Right hindlimb (tissue), 1 donor: ENCODE measurements at places on chromosomes 7 and 10.

GRCh38 chr10:17022896-17023295 is 106.7 kb downstream of the CUBN start:
- DNase-seq, result no peak

DNA sequence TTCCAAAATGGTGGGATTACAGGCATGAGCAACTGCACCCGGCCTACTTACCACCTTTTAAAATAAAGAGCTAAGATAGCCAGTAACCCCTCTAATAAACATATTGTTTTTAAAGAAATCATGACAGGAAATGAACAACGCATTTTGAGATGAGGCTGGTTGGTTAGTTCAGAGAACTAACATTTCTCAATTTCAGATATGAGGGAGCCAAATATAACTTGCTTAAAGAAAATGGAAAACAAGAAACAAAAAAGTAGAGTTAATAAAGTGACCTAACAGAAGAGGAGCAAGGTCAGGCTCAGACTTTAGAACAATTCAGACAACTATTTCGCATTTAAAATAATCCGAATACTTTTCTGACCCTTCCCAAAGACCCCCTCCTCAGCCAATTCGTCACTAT is 254.9 kb upstream of the PHF14 start:
- DNase-seq, result no peak

DNA sequence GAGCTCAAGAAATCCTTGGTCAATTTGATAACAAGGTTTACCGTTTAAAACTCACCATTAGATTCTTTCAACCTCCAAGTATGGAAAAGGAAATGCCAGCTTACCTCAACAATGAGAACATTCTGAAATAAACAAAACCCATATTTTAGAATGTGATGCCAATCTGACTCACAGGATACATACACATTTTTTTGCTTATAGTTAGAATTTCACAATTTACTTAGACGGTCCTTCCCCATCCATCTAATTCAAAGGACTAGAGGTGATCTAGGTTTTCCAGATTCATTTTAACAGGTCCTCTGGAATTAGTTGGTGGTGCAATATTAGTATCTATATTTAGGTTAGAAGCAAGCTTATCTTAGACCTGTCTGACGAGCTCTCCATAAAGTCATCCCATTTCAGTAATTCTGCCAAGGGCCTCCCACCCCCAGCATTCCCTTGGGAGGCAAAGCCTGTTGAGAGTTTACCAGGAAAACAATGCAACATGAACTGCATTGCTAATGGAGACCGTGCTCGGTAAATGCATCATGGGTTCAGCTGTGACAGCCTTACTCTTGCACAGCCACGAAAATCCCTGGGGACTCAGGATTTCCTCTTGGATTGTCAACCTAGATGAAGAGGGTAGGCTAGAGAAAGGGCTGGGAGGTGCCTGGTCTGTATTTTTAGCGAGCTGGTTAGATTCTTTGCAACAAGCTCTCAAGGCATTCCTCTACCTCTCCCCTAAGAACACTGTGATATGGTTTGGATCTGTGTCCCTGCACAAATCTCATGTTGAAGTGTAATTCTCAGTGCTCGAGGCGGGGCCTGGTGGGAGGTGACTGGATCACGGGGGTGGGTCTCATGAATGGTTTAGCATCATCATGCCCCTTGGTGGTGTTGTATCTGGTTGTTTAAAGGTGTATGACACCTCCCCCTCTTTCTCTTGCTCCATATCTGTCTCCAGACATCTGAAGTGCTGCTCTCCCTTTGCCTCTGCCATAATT is 93.8 kb downstream of the PRTFDC1 start:
- DNase-seq, result no peak

DNA sequence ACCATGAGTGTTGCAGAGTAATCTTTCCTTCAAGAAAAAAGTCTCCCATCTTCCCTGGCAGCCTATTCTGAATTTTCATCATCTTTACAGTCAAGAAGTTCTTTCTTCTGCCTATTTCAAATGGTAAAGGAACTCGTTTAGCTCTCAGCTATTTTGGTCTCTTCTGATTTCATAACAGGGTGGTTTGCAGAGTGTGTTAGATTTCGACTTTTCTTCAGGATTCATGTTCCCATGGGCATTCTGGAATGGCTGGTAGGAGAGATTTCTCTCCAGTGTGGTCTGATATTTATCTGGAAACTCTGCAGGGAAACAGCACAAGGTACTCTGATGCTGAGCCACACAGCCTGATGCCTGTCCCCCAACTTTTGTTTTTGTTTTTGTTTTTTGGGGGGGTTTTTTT is 111.1 kb upstream of the FAM171A1 start:
- DNase-seq, result no peak

- no peak for DNase-seq
Observed at GRCh38 chr7:133827707-133828623, 299.2 kb upstream of the LRGUK start.

DNA sequence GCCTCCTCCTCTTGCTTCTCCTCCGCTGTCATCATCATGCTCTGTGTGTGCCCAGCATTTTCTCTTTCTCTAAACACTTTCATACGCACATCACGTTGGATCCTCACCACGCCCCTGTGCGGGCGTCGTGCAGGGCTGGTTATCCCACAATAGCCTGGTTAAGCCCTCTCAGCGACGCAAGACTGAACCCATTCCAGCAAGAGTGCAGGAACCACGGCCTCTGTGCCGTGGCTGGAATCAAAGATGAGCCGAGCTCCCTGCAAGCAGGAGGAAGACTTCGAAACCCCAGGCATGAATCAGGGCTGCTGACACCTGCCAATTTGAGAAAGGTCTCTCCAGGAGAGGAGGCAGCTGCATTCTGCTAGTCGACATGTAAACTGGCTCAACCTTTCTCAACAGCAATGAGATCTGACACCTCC is 74.8 kb upstream of the FOXK1 start:
- no peak for DNase-seq

- no peak for DNase-seq
Observed at GRCh38 chr7:5500056-5500776, 76.6 kb upstream of the TNRC18 start.

DNA sequence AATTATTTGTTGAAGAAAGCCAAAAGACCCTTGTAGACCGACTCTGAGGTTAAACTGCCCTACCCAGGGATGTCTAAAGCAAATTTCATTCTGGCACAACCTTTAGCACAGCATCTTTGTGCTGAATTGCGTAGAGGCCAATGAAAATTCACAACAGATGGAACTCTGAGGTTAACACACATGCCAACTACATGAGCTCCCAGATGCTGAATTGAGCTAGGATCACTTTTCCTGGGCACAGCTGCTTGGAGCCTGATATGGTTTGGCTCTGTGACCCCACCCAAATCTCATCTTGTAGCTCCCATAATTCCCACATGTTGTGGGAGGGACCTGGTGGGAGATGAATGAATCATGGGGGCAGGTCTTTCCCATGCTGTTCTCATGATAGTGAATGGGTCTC is 158.0 kb upstream of the PTN start:
- DNase-seq, result no peak

DNA sequence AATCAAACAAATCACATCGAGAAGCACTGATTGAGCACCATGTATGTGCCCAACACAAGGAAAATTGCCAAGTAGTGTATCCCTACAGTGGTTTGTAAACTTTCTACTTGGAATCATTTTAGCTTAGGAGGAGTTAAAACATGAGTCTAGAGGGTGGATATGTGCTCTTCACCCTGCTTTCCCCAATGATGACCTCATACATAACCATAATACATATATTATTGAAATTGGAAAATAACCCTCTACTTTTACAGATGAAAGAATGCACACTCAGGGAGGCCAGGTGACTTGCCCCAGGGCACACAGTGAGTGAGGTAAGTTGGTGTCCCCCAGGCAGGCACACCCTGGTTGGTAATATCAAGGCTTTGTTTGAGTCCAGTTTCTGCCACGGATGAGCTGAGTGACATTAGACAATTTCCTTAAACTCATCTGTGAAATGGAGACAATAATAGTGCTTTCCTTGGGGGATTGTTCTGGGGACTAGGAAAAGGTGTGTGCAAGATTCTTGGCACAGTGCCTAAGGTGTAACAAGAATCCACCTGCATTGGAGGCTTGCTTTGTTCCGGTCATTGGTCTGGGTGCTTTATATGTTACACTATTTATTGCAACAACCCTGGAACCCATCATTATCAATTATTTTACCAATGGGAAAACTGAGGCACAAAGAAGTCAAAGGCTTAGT is 50.7 kb downstream of the BPGM start:
- no peak for DNase-seq

- peak; percentile 78 for DNase-seq
Observed at GRCh38 chr7:30851651-30852307, 59.9 kb upstream of the AQP1 start.
